Neural cell (in vitro differentiated cells): ENCODE measurements at places on chromosomes 7 and 10. TPM values are rescaled to one million over a fixed set of nuclear protein-coding genes. Genes with fewer than 3 reads are reported as not detected.

The LDB3 gene
- polyA plus RNA-seq = 0.12 TPM in 1 of 2 replicates, not detected in the other

The MINDY4 gene
- polyA plus RNA-seq = 1.0 and 1.6 TPM in 2 replicates

The MRM2 gene
- polyA plus RNA-seq = 20.2 and 21.4 TPM in 2 replicates

The VSIR gene
- not detected in 2 replicates for polyA plus RNA-seq

The ACTA2 gene
- polyA plus RNA-seq = 0.53 and 1.2 TPM in 2 replicates

The MAT1A gene
- polyA plus RNA-seq = not detected in 2 replicates

The GOLGA7B gene
- 29.8 and 30.4 TPM in 2 replicates for polyA plus RNA-seq

The NEUROD6 gene
- polyA plus RNA-seq = not detected in 2 replicates

The PNLIPRP1 gene
- polyA plus RNA-seq = not detected in 2 replicates

The ICA1 gene
- polyA plus RNA-seq = 18.6 and 24.2 TPM in 2 replicates

The TMEM140 gene
- polyA plus RNA-seq = 0.15 TPM in 1 of 2 replicates, not detected in the other

The GDF10 gene
- polyA plus RNA-seq = 0.44 and 0.66 TPM in 2 replicates

The CXCL12 gene
- polyA plus RNA-seq = 0.14 and 0.54 TPM in 2 replicates

The GHRHR gene
- polyA plus RNA-seq = not detected in 2 replicates

The LRRC17 gene
- 6.7 and 8.6 TPM in 2 replicates for polyA plus RNA-seq

The GPR26 gene
- 8.0 and 8.1 TPM in 2 replicates for polyA plus RNA-seq

The OR9A2 gene
- not detected in 2 replicates for polyA plus RNA-seq

The RADIL gene
- 4.1 and 6.6 TPM in 2 replicates for polyA plus RNA-seq

The ZNF853 gene
- 8.7 and 12.9 TPM in 2 replicates for polyA plus RNA-seq

The AP1S1 gene
- polyA plus RNA-seq = 344 and 389 TPM in 2 replicates

The EBF3 gene
- polyA plus RNA-seq = 0.38 and 0.98 TPM in 2 replicates

The C10orf105 gene
- polyA plus RNA-seq = 0.11 TPM in 1 of 2 replicates, not detected in the other

The CPN1 gene
- polyA plus RNA-seq = not detected in 2 replicates

The CC2D2B gene
- polyA plus RNA-seq = 0.61 TPM in 1 of 2 replicates, not detected in the other

The CHN2 gene
- polyA plus RNA-seq = 132 and 136 TPM in 2 replicates

The VPS37D gene
- 52.7 and 56.3 TPM in 2 replicates for polyA plus RNA-seq

The CPEB3 gene
- 17.9 and 20.0 TPM in 2 replicates for polyA plus RNA-seq

The XRCC2 gene
- 0.89 and 1.2 TPM in 2 replicates for polyA plus RNA-seq

The CSTF2T gene
- 19.7 and 22.0 TPM in 2 replicates for polyA plus RNA-seq

The MCM10 gene
- polyA plus RNA-seq = 0.63 and 0.70 TPM in 2 replicates
